ENCODE measurements at places on chromosomes 13 and 19.
A peak's percentile ranks its signal among the peaks of the same experiment; 100 is the strongest.

DNA sequence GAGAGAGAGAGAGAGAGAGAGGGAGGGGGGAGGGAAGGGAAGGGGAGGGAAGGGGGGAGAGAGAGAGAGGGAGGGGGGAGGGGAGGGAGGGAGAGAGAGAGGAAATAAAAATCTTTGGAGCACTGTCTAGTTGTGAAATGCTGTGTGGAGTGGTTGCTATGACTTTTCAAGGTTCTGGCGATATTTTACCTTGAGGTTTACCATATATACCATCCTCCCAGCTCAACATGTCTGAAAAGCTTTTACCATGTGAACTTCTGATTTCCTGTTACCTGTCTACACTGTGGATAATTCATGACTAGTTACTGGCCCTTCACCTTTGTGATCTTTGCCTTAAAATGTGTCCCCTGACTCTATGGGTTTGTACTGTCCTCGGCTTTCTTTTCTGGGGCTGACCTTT lies 38.2 kb downstream of the SERP2 start:
- no peak for DNase-seq

DNA sequence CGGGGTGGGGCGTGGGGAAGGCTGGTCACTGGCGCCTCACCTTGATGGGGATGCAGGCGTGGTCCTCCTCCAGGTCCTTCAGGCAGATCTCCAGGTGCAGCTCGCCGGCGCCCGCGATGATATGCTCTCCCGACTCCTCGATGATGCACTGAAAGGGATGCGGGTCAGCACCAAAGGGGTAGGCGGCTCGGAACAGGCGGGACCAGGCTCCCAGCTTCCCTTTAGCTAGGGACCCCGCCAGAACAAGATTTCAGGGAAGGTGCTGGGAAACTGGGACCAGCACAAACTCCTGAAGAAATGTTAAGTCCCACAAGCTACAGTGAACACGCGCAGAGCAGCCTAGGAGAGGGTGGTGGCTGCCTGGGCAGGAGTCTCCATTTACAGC lies 6.0 kb downstream of the EEF2 start:
- peak; percentile 44 for DNase-seq

DNA sequence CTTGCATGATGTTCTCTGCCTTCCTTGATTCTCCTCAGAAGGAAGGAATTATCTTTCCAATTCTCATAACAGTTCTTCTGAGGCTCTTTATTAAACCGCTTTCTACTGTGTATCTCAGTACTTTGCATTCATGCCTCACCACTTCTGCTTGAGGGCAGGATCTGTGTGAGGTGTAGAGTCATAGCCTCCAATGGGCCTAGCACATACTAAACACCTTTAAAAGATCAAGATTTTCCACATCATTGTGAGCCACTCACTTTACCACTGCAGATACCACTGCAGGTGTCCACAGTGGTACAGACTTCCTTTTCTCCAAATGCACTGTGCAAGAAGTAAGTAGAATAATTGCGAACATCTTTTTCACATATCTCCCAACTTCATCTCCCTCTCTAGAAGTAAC lies 76.7 kb downstream of the NDFIP2 start:
- no peak for DNase-seq

- DNase-seq: no peak
Observed at GRCh38 chr19:5892772-5893275, 10.8 kb downstream of the NDUFA11 start.

DNA sequence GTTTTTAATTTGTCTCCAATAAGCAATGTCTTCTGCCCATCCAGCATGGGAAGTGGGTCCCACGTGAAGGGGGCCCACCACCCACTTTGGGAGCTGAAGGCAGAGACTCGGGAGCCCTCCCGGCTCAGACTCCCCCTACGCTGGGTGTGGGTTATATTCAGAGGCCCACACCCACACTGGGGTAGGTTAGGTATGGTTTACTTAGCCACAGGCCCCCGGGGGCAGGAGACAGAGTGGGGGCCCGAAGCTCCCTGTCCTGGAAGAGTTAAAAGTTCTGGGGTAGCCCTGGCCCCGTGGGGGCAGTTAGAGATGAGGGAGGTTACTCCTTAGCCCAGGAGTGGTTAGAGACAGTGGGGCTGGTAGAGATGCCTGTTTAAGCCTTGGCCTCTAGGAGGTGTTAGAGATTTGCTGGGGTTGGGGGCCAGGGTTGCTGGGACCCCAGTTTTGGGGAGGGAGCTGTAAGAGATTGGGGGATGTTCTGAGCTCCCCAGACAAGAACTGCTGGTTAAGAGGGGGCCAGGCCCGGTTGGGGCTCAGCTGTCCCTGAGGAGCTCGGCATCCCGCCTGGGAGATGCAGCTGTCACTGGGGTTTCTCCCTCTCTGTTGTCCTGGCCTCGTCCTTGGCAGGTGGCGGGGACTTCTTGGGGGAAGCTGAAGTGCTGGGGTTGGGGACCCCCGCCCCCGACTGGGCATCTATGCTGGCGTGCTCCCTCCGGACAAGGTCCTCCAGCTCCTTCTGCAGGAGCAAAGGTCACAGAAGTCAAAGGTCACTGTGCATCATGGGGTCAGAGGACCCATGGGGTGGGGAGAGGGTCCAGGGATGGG lies 712 bp upstream of the RINL start:
- no peak for DNase-seq

- no peak for DNase-seq
Observed at GRCh38 chr13:80502359-80502758, 161.4 kb upstream of the SPRY2 start.

- no peak for DNase-seq
Observed at GRCh38 chr13:106503730-106504453, 31.6 kb downstream of the EFNB2 start.

DNA sequence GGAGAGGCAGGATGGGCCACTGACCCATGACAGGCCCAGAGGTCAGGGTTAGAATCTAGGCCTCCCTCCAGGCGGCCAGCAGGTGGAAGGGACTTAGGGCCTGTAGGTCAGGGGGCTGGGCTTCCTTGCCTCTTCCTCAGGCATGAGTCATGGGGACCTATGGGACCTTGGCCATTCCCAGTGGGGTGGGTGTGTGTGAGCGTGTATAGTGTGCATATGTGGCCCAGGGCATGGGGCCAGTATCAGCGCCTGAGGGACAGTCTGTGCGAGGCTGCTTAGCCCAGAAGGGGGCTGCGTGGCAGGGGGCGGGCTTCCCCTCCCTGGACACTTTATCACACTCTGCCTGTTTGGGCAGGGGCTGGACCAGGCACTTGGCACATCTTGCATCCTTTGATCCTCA lies 13.3 kb downstream of the KCTD15 start:
- no peak for DNase-seq
